ENCODE measurements at places on chromosomes 2 and 18.

- no peak for DNase-seq
Observed at GRCh38 chr18:32577561-32577960, 106.9 kb upstream of the GAREM1 start.

DNA sequence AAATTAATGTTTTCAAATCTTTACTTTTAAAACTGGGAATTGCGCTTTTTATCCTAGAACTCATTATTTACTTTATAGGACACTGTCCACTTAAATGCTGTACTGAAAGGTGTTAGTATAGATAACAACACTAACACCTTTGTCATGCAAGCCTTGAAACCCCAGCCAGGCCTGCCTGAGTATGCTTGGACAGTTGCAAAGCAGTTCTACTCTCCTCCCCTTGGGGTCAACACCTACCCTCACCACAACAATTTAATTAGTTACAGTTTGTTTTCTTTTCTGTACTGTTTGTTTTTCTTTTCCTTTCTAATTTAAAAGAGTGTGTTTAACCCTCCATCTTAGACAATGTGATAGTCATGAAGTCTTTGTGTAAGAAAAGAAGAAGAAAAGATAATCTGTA, 18.9 kb upstream of the FAM98A start:
- no peak for DNase-seq

DNA sequence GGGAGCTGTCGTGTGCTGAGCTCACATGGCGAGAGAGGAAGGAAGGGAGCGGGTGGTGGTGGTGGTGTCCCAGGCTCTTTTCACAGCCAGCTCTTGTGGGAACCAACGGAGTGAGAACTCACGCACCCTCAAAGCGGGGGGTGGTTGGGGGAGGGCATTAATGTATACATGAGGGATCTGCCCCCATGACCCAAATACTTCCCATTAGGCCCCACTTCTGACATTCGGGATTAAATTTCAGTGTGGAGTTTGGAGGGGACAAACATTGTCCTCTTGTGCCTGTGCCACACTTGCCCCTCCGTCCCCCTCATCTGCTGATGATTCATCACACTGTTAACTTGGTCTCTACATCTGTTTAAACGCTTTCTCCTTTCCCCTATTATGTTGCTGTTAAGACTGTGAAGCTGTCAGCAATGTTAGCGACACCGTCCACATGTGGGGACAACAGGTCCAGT, 22.5 kb downstream of the INPP4A start:
- DNase-seq, result no peak

DNA sequence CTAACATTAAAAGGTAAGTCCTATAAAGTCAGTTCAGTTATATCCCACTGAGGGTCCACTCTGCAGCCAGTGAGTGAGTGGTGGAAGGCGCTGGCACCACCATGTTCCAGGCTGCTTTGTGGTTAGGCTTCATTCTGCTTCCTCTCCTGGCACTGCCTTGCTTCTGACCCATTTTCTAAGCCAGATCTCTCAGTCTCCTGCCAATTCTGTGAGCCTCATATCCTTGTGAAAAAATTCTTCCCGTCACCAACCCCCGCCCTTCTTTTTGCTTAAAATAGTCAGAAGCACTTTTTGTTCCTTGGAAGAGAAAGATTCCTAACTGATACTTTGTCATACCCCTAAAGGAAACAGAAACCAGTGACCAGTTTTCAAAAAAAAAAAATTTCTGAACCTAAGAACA, 139.8 kb upstream of the NCK2 start:
- DNase-seq, result no peak

DNA sequence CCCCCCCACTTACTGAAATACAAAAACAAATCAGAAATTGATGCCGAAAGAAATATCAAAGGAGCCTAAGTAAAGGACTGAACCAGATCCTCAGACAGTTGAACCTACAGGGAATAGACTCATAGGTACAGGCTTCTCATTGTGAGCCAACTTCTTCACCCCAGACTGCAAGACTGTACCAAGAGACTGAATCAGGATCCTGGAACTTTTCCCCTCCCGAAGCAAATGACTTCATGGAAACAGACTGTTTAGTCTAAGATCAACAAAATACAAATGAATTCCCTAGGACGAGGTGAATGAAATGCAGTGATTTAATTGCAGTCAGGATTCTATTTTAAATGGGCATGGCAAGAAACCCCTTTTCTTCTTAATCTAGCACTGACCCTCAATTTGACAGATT, 53.6 kb upstream of the RNF152 start:
- no peak for DNase-seq

DNA sequence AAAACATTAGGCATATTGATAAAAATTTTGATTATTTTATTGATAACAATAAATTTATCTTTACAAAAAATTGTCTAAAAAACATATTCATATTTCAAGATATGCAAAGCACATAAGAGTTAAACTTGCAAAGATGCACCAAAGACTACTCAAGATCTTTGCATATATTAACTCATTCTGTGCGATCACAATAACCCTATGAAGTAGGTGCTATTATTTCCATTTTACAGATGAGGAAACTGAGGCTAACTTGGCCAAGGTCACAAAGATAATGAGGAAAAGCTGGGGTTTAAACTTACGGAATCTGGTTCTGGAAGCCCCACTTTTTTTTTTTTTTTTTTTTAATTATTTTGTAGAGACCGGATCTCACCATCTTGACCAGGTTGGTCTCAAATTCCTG, 94.4 kb upstream of the SERTAD2 start:
- no peak for DNase-seq

DNA sequence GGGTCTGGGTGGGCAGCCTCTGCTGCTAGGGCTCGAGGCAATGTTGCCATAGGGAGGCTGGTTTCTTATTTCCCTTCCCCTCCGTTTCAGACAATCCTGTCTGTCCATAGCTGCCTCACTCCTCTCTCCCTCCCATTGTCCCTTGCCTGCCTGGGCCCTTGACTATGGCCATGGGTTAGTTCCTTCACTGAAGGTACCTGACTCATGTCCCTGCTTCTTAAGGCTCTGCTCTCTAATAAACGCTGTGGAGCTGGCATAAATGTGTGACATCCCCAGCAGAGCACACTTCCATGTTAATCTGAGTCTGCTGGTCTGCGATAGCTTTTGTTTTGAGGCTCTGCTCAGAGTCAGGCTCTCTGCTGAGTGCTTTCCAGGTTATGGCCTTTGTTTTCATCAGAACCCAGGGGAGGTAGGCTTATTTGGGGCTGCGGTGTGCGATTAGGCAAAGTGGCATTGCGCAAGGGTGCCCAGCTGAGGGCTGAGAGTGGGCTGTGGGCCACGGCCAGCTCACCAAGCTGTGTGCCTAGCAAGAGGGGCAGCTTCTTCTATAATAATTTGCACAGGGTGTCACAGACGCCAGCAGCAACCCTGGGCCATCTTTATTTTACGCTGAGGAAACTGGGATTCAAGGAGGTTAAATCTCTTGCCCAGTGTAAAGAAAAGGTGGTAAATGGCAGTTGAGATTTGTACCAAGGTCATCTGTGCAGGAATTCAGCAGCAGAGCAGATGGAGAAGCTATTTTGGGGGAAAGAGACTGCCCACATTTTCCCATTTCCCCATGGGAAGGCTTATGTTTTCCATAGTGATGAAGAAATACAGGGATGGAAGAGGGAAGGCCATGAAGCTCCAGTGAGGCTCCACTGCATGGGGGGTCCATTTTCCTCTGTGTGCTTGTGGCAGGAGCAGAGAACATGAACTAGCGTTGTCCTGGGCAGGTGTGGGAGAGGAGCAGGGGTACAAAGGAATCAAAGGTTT, 25.6 kb downstream of the MRPL33 start:
- DNase-seq, result no peak

- DNase-seq, result no peak
Observed at GRCh38 chr2:105380432-105381100, 18.3 kb downstream of the FHL2 start.

GRCh38 chr18:13735681-13736080, 9.2 kb downstream of the RNMT start:
- no peak for DNase-seq

DNA sequence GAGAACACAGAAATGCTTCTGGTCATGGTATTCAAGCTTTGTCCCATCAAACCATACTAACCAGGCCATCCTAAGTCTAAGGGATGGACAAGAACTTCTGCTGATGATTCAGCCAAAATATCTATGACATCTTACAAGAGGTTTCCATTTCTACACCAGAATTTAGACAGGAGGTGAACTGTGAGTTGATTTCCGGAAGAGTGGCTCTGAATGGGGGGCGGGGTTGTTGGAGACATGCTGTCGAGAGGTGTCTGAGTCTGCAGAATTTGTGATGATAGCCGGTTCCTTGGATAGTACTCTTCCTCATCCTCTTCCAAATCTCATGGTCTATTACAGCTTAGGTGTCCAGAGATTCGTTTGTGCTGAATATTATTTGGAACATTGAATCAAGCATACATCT, 408.7 kb upstream of the TCF4 start:
- no peak for DNase-seq

GRCh38 chr18:13178976-13179375, 39.6 kb upstream of the LDLRAD4 start:
- no peak for DNase-seq
